ENCODE measurements at places on chromosomes 11 and 22. TPM values are rescaled to one million over a fixed set of nuclear protein-coding genes. Genes with fewer than 3 reads are reported as not detected.

MB gene
- total RNA-seq, result not detected

CEP126 gene
- total RNA-seq, result 3.2 TPM

GPR137 gene
- total RNA-seq, result 9.1 TPM

ARHGAP8 gene
- total RNA-seq, result not detected

FJX1 gene
- total RNA-seq, result 28.1 TPM

SLC22A6 gene
- not detected for total RNA-seq

CHRDL2 gene
- not detected for total RNA-seq

APOBEC3B gene
- total RNA-seq, result 5.9 TPM

MMP11 gene
- 5.3 TPM for total RNA-seq

CHADL gene
- total RNA-seq, result 0.43 TPM

EI24 gene
- 172 TPM for total RNA-seq

TH gene
- total RNA-seq, result not detected

CPSF7 gene
- 33.4 TPM for total RNA-seq

NCR3LG1 gene
- total RNA-seq, result 25.0 TPM

ACTN3 gene
- total RNA-seq, result not detected

MCHR1 gene
- total RNA-seq, result not detected

MMP27 gene
- not detected for total RNA-seq

PELI3 gene
- total RNA-seq, result 3.5 TPM

OR9G1 gene
- total RNA-seq, result not detected

OR52H1 gene
- not detected for total RNA-seq

MMP1 gene
- 2,491 TPM for total RNA-seq

SOX6 gene
- under 0.01 TPM for total RNA-seq

EMID1 gene
- total RNA-seq, result not detected

GLYAT gene
- total RNA-seq, result not detected

CRYBB3 gene
- not detected for total RNA-seq

TMA7B gene
- not detected for total RNA-seq

MOV10L1 gene
- 44.9 TPM for total RNA-seq

ZP1 gene
- total RNA-seq, result not detected

ALDH3B2 gene
- total RNA-seq, result not detected

TOMT gene
- not detected for total RNA-seq

HEPN1 gene
- total RNA-seq, result not detected

CSNK2A3 gene
- 4.1 TPM for total RNA-seq

PGR gene
- under 0.01 TPM for total RNA-seq

APOL4 gene
- 1.3 TPM for total RNA-seq

All from thoracic aorta endothelial cell (primary cell).